ENCODE measurements at places on chromosomes 1 and 21.

- DNase-seq: no peak
Measured at GRCh38 chr1:5985250-5985649, 7.0 kb downstream of the NPHP4 start.

DNA sequence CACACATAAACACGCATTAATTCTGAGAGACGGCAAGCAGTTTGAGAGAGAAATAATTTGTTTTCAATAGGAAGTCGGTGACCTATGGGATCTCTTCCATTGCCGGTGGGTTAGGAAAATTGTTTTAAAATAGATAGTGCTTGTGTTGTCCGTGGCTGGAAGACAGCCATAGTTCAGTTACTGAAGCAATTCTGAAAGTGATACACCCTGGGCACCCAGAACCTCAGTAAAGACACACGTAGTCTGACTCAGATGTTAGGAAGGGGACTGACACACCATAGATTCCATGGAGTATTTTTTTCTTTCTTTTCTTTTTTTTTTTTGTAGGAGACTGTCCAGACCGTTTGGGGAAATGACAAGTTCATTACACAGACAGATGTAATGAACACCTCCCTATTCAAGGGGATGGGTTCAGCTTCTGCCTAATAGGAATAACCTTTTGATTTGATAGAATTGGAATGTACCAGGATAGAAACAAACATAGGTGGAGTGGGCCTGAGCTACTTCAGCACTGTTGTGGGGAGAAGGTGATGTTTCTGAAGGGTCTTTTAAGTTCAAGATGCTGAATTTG, 1.6 kb downstream of the C1orf21 start:
- DNase-seq: no peak

- no peak for DNase-seq
Measured at GRCh38 chr1:58367217-58367616, 179.3 kb downstream of the OMA1 start.

DNA sequence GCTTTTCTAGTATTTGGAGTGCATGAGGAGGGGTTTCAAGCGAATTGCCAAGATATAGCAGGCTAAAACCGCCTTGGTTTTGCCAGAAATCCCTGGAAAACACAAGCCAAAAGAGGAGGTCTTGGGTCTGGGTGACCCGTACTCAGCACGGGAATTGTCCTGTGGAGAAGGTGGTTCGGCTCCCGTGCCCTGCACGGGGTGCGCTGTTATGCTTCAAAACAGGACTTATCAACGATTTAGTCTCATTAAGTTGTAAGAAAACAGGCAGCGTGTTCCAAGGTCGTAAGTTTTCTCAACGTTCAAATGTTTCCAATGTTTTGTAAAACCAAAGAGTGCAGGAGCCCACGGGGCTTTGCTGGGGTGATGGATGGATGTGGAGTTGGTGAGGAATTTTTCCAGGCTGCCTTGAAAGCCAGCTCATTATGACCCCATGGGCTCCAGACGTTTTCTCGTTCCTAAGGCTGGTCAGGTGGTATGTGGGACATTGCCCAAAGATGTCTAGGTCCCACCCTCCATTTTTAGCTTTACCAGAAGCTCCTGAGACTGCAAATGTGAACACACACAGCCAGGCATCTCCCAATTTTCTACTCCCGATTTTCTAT, 75.4 kb upstream of the CLDN14 start:
- DNase-seq: no peak

DNA sequence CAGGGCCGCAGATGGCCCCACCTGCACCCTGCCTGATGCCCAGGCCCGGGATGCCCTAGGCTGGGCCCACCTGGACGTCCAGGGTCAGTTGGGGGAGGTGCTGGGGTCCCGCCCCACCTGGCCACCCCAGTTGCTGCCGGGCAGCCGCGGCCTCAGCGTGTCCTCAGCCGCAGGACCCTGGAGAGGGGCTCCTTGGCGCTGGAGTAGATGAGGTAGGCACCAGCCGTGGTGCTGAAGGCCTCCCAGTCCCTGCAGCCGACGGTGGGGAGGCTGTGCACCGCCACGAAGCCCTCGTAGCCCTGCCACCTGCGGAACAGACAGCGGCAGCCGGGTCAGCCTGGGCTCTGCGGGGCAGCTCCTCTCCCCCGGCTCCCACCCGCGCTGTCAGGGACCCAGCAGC, 40.4 kb downstream of the KRTAP10-1 start:
- DNase-seq: no peak

GRCh38 chr1:118983558-118984041, 4.5 kb downstream of the TBX15 start:
- DNase-seq: no peak

DNA sequence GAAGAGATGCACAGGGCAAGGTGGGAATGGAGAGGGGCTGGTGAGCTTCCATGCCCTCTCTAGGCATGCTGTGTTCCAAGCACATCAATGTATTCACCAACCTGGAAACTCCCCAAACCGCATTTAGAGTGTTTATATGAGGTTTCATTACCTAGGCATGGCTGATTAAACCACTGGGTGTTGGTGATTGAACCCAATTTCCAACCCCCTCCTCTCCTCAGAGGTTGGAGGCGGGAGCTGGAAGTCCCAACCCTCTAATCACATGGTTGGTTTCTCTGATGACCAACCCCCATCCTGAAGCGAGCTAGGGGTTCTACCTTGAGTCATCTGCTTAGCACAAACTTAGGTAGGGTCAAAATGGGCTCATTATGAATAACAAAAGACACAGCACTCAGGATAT, 3.0 kb upstream of the PPIE start:
- DNase-seq: no peak

- no peak for DNase-seq
Measured at GRCh38 chr1:115838431-115839028, 2.4 kb downstream of the NHLH2 start.

DNA sequence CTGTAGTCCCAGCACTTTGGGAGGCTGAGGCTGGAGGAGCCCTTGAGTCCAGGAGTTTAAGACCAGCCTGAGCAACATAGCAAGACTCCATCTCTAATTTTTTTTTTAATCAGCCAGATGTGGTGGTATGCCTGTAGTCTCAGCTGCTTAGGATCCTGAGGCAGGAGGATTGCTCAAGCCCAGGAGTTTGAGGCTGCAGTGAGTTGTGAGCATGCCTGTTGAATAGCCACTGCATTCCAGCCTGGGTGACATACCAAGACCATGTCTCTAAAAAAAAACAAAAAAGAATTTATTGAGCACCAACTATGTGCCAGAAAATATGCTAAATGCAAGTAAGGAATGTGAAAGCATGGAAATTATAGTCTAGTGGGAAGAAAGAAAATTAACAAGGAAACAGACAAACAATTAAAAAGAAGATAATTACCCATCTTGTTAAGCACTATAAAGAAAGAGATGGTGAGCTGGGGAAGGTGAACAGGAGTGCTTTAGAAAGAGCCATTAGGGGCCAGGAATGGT, 104.0 kb upstream of the ZNF678 start:
- no peak for DNase-seq
